ENCODE measurements at places on chromosomes 5 and 9.
A peak's percentile ranks its signal among the peaks of the same experiment; 100 is the strongest.

- DNase-seq = no peak
Observed at GRCh38 chr9:108108280-108108851, 618.8 kb upstream of the KLF4 start.

GRCh38 chr5:143182901-143183820 is 220.3 kb downstream of the NR3C1 start:
- DNase-seq = peak; percentile 21

GRCh38 chr9:101572316-101572715 is 22.5 kb downstream of the PPP3R2 start:
- DNase-seq = no peak

GRCh38 chr9:104984121-104984520 is 56.2 kb upstream of the ABCA1 start:
- DNase-seq = no peak

GRCh38 chr9:136985027-136985602 is 2.3 kb downstream of the LCNL1 start:
- no peak for DNase-seq

GRCh38 chr5:126744836-126745235 is 32.1 kb upstream of the LMNB1 start:
- no peak for DNase-seq

DNA sequence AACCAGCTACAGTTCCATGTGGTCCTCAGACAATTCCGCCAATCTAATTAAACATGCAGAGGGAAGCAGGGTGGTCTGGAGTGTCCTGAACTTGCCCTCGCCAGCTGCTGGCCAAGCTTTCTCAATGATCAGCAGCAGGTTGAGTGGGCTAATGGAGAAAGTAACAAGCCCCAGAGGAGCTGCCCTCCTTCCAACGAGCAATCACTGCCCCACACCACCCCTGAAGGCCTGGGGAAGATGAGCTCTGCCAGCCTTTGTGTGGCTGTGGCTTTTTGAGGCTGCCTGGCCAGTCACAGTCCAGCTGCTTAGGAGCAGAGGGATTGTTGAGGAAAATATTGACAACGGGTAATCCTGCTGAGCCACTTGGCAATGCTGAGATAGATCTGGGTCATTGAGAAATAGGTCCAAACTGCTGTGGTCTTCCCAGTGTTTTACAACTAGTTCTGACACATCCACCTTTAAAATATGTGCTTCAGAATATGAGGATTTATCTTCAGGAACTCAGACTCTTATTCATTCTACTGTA is 107.3 kb downstream of the CD180 start:
- no peak for DNase-seq

DNA sequence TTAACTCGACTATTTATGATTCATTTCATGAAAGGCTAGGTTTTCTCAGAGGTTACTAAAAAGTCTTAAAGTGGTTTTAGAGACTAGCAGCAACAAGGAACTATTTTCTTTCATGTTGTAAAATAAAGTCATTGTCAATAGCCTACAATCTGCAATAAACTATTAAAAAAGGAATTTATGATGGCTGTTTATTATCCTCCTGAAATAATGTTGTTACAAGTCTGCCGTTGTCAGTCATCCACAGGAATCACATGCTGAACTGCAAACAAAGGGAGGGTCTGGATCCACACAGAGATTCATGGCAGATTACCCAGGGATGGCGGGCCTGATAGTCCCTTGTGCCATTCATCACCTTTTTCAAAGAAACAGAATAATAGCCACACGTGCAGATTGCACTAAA is 49.2 kb downstream of the TMEM174 start:
- no peak for DNase-seq

DNA sequence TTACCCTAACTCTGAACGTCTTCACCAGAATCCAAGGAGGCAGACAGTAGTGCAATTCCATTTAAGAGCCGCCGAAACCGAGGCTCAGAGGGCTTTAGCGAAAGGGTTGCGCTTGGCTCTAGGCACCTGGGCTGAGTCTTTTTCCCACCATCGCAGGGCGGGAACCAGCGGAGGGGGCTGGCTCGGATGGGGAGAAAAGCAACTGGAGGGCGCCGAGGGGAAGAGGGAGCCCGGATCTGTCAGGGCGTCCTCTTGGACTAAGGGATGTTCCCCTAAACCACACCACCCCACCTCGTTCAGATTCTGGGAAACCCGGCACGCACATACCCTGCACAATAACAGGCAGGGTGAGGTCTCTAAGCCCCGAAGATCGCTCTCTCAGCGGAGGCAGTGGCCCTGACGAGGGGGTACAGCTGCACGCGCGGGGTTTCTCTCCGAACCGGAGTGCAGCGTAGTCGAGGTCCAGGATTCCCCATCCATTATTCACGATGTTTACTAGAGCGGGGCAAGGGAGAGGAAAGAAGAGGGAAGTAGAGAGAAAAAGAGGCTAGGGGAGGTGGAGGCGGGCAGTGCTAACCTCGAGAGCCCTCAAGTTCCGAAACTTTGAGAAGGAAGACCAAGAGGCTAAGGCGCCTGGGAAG is 1.3 kb upstream of the POU4F3 start:
- no peak for DNase-seq

- no peak for DNase-seq
Observed at GRCh38 chr5:7392693-7393024, 3.3 kb upstream of the ADCY2 start.

DNA sequence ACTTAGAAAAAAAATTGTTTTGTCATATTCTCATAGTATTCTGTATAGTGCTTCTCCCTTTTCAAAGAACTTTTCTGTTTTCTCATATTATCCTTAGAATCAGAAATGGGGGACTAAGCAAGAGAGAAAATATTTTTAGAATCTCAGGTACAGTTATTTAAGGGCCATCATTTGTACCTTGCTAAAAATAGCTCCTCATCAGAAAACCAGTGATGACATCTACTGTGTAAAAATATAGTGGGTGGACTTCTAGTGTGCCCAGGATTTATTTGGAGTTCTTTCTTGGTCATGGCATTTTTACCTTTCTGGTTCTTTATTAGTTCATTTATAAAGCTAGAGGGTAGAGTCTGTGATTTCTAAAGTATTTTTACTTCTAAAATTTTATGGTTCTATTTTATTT is 82.5 kb downstream of the CSNK1G3 start:
- no peak for DNase-seq

- DNase-seq = no peak
Observed at GRCh38 chr9:102642651-102643050, 352.5 kb upstream of the CYLC2 start.

DNA sequence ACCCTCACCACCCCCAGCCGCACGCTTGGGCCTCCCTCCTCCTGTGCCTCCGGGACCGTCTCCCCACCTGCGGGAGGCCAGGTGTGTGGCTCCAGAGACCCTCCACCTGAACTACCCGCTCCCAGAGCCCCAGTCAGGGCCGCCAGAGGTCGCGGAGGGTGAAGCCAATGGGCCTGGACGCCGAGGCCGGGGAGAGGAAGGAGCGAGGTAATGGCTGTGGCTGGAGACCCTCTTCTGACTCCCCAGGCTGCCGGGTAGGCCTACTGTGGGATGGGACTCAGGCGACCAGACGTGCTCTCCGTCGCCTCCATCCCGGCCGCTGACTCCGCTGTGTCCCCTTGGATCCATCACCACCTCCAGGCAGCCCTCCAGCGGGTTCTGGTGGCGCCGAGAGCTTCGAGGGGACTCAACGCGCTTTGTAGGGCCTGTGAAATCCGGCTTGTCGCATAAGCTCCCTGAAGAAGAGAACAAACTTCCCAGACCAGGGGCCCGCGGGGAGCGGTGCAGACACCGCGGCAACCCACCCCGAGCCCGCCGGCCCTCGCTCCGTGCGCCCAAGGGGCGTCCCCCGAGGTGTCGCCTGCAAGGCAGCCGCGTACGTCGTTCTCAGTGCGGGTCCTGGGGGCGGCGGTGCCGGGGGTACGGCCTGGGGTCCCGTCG is 12.6 kb downstream of the IRX2 start:
- no peak for DNase-seq

DNA sequence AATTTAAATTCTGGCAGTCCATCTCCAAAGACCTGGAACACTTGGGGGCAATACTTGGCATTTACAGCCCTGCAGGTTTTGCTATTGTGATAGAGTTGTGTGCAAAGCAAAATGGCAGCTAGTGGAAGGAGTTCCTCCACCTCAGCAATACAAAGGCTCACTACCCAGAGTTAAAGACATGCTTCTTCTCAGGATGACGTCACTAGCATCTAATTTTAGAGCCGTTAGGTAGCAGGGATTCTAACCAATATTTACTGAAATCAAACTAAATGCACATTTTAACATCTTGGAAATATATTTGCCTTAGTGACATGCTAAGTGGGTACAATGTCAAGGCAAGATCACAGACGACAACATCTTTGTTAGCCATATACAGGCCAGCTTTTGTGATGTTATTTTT is 261.6 kb downstream of the MAN2A1 start:
- DNase-seq = no peak

- DNase-seq = no peak
Observed at GRCh38 chr9:16572005-16572734, 298.3 kb downstream of the BNC2 start.

- DNase-seq = no peak
Observed at GRCh38 chr5:81417052-81417451, 23.1 kb upstream of the ACOT12 start.

- no peak for DNase-seq
Observed at GRCh38 chr5:58628626-58629025, 45.8 kb downstream of the RAB3C start.

- no peak for DNase-seq
Observed at GRCh38 chr9:18111146-18111545, 362.8 kb upstream of the ADAMTSL1 start.

GRCh38 chr9:120891245-120891883 is 14.4 kb upstream of the PHF19 start:
- DNase-seq = no peak

DNA sequence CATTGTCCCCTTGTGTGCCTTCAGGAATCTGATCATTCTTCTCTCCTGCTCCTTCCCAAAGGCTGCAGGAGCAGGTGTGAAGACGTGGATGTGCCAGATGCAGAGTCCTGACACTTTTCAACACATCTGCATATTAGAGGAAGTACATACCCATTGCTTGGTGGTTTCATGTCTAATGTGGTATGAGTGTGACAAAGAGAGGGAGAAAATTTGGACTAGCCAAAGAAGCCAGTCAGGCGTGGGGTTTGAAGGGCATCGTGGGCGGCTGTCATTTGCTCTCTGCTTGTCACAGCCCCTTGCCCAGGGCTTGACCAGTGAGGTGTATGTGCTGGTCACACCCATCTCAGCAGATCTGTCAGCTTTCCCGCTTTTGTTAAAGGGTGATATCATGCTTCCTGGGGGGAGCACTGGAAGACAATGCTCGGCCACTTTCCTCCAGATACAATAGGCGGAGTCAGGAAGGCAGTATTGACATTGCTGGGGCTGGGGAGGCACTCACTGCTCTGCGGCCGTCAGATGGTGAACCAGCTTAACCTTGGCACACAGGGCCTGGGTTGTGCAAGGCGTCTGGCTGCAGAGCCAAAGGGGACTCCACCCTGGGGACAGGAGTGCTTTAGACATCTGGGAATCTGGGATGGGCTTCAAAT is 8.6 kb downstream of the TEK start:
- no peak for DNase-seq

DNA sequence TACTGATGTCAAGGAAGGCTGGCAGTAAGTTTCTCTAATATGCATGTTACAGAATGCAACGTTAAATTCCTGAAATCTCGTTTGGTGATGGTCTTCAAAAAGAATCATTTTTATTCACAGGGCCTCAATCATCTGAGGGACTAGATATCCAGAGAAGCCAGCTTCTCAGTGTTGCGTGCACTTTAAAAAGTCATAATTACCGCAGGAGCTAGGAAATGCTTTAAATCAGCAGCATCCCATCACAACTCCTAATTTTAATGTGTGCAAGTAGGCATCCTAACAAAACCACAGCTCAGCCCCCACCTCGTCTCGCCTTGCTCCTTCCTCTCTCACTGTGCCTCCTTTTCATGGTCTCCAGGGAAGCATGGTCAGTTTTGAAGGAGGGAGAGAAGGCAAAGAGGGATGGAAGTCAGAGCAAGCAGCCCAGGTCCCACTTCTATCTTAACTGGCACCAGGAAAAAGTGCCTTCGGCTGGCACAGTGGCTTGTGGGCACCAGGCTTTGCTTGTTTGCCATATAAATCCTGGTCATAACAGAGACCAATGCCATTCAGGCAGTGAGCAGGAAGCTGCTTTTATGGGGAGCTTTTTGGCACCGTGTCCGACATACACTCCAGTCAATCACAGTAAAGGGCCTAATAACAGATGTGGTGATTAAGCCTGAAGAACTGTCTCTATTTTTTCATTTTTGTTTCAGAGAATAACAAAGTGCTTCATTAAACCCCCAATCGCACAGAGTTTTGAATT is 21.4 kb downstream of the MEGF10 start:
- DNase-seq = no peak

GRCh38 chr9:21465859-21466518 is 16.1 kb downstream of the IFNE start:
- no peak for DNase-seq

- DNase-seq = no peak
Observed at GRCh38 chr5:168693297-168693696, 114.1 kb upstream of the PANK3 start.

GRCh38 chr9:96513622-96514021 is 63.7 kb downstream of the HABP4 start:
- DNase-seq = no peak

- no peak for DNase-seq
Observed at GRCh38 chr9:15328946-15329345, 21.9 kb upstream of the TTC39B start.

DNA sequence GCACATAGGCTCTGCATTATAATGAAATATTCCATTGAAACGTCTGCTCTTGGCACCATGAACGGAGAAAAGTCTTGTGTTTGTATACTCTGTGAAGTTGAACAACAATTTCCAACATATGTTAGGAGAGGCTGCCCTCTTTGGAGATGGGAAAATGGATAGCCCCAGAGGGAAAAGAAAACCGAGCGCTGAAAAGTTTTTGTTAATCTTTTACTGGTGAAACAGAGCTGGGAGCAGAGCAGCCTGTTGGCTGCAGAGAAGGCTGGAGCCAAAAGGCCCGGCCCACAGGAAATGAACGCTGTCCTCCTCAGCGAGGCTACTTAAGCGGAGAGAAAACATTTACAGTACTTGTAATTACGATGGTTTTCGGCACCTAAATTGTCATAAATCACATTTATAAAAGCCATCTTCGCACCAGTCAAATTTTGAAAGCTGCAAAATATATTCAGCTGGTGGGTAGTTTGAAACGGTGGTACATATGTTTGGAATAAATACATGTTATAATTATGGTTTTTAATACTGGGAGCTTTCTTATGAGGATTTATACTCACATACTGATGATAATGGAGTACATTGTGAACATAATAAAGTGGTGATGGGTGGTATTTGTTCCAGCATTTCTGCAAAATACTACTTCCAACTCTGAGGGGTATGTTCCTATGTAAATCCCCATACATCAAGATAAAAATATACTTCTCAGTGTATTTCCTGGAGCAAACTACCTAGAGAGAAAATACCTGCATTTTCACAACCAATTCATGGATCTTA is 129.6 kb upstream of the CNTLN start:
- no peak for DNase-seq

DNA sequence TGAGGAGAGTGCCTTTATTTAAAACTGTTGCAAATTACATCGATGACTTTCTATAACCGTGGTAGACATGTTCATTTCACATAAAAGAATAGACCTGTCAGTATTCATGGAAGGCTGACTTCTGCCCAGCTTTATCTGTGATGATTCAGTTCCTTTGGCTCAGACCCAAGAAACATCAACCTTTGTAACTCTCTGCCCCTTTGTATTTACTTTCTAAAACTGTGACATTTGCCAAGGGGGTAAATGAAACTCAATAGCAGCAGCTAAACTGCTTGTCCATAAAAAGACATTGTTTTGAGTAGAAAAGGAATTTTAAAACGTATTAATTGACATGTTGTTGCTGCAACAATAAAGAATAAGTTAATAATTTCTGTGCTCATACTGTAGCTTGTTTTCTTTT is 137.8 kb upstream of the ANKH start:
- DNase-seq = no peak
